ENCODE measurements at places on chromosomes 1 and 21.

DNA sequence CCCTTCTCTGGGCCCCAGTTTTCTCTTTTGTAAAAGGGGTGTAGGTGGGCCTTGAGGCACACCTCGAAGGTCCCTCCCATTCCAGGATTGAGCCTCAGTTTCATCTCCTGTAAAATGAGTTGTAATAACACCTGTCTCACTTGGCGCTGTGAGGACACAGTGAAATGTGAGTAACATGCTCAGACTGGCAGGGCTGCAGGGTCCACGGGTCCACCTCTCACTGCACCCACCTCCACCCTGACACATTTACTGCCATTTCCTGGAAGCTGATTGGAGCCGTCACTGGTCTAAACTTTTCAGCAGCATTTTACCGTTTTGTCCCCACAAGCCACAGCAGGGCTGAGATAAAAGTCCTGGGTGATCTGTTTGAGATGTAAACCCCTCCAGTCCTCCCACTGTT lies 398.0 kb downstream of the PTPRU start:
- no peak for DNase-seq

DNA sequence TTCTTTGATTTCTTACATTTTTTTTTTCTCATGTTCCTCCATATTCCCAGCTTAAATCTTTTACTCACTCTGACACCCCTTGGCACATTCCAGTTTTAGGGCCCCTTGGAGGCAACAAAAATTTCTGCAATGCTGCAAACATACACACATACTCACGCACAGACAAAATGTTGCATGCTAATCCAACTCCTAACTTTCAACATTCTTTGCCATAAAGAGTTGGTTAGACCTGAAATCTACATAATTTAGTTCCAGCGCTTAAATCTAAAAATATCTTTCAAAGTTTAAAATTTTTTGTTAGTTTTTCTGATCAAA lies 103.9 kb downstream of the PTPN14 start:
- no peak for DNase-seq

DNA sequence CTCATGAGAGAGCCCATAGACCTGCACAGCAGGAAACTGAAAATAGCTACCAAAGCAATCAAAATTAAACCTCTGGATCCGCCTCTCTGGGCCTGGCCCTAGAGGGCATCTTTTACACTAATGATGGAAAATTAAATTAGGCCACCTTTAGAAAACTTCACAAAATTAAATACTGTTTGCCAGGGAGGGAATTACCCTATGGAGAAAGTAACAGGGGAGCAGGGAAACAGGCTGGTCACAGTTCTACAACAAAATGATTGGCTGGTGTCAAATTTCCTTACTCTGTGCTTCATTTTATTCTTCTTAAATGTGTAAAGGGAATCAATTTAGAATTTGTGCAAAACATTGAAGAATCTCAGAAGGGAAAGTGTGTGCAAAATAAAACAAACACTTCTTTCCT lies 62.4 kb downstream of the SPATA46 start:
- DNase-seq = no peak

DNA sequence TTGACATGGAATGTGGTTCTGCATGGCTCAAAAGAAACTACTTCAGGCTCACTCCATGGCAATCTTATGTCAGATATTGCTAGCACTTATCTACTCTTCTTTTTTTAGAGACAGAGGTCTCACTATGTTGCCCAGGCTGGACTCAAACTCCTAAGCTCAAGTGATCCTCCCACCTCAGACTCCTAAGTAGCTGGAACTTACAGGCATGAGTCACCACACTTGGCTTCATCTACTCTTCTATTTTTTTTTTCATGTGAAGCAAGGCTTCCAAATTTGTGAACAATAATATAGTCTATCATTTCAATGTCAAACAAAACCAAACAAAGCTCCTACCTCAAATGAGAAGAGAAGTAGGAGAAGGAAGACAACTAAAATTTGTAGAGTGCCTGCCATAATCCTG lies 7.5 kb upstream of the PSEN2 start:
- no peak for DNase-seq

DNA sequence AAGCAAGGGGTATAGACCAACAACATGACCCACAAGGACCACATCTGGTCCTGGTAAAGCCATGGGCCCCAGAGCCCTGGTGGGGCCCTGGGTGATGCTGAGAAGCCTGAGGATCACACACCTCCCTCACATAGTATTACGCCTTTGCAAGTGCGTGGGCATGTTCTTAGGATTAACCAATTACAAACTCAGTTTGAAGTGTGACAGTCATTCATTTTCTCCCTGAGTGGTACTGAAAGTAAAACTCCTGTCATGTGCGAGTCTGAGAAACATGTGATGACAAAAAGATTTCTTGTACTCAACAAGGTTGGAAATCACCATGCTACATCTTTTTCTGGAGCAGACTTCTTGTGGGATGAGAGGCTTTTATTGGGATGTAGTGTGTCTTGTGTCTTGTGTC lies 315.3 kb upstream of the DUSP10 start:
- no peak for DNase-seq

DNA sequence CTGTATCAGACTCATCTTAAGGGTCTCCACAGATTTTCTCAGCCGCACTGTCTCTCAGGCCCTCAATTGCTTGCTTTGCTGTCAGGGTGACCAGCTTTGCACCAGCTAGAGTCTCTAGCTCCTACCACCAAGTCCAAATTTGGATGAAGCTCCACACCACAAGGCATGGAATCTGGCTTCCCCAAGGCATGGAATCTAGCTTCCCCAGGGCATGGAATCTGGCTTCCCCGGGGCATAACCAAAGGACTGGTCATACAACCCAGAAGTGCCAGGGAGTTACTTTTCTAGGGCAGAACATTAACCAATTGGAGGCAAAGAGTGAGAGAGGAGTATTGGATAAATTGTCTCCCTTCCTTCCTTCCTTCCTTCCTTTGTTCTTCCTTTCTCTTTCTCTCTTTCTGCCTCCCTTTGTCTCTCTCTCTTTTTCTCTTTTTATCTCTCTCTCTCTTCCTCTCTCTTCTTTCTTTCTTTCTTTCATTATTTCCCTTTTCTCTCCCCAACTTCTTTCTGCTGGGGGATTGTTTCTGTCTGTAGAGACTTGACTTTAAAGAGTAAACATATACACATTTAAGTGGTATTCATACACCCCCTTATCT lies 76.9 kb upstream of the HAO2 start:
- DNase-seq = no peak

DNA sequence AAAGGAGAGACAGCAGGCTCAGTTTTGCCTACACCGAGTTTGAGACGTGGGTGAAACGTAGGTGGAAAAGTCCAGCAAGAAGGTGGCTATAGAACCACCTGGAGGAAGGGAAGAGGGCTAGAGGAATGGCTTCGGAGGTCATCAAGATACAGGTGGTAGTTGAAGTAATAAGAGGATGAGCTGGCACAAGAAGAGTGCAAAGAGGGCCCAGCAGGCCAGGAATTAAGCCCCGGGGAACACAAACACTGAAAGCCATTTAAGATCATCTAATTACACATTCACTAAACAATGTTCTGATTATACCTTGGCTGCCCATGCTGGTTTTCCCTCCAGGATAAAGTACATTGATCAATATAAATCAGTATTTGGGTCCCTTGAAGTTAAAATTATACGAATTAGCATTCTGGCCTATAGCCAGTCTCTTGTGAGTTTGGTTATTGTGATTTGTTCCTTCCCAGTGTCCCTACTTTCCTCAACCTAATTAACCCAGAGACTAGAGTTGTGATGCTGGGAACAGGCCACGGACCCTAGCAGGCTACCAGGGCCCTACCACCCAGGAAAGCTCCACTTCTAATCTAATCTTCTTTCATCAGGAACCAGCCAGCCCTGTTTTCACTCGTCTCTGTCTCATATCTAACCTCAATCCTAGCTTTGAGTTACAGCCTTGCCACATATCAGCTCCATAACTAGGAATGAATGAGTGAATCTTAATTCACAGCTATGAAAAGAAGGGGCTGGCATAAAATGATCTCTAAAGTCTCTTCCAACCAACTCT lies 26.4 kb upstream of the PPP1R15B start:
- DNase-seq = no peak

- no peak for DNase-seq
Observed at GRCh38 chr21:35491920-35492678, 443.0 kb upstream of the RUNX1 start.

- DNase-seq = no peak
Observed at GRCh38 chr1:41461790-41462679, 22.4 kb downstream of the EDN2 start.

GRCh38 chr1:233446935-233447334 lies 119.4 kb downstream of the MAP3K21 start:
- no peak for DNase-seq

GRCh38 chr1:6179564-6180175 lies 451 bp downstream of the CHD5 start:
- no peak for DNase-seq

DNA sequence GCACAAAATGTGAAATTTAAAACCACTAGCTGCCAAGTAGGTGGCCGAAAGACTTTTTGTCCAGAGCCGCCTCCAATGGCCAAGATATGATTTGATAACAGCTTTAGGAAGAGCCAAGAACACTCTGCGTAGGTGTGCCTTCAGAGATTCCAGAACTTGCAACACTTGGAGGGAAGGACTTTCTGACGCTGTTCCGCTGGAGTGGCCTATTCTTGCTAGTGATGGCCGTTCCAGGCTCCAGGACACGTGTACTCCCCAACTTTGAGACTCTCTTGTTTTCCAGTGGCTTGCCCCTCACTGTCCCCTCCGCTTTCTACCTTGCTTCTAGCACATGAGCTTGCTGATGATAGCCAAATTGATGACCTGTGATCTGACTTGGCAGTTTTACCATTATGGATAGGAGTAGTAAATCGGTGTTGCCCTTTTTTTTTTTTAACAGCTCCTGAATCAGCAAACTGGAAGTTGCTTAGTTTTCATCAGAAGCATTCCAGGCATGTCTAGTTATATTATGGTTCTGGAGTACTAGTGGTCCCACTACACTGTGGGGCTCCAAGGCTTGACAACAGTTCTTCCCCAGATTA lies 1.0 kb downstream of the PRDX6 start:
- DNase-seq = no peak

- DNase-seq = no peak
Observed at GRCh38 chr1:183443466-183443865, 25.3 kb upstream of the NMNAT2 start.

DNA sequence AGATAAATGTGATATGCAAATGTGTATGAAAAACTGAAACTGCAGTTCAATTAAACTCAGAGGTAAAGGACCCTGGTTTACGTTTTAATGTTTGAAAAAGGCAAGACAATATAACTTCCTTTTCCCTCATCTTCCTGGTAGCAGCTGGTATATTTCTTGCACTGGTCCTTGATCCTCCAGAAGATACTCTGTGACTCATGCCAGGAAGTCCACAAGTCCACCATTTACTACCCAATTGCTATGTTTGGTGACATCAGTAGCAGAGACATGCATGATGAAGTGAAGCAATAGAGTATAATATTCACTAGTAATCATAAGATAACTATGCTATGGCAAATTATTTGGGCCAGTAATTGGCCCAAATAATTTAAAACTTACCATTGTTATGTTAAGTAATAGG lies 774.5 kb upstream of the NEGR1 start:
- no peak for DNase-seq

- DNase-seq = no peak
Observed at GRCh38 chr1:154568157-154568815, 708 bp downstream of the CHRNB2 start.

GRCh38 chr1:221076391-221076811 lies 197.2 kb downstream of the HLX start:
- no peak for DNase-seq

- no peak for DNase-seq
Observed at GRCh38 chr1:108685529-108685928, 6.6 kb upstream of the PRPF38B start.

- DNase-seq = peak; percentile 5
Observed at GRCh38 chr1:106889059-106889458, 167.4 kb upstream of the PRMT6 start.

- DNase-seq = no peak
Observed at GRCh38 chr1:224670506-224670905, 54.4 kb downstream of the CNIH3 start.

- DNase-seq = no peak
Observed at GRCh38 chr21:36582271-36582670, 102.3 kb upstream of the CLDN14 start.

DNA sequence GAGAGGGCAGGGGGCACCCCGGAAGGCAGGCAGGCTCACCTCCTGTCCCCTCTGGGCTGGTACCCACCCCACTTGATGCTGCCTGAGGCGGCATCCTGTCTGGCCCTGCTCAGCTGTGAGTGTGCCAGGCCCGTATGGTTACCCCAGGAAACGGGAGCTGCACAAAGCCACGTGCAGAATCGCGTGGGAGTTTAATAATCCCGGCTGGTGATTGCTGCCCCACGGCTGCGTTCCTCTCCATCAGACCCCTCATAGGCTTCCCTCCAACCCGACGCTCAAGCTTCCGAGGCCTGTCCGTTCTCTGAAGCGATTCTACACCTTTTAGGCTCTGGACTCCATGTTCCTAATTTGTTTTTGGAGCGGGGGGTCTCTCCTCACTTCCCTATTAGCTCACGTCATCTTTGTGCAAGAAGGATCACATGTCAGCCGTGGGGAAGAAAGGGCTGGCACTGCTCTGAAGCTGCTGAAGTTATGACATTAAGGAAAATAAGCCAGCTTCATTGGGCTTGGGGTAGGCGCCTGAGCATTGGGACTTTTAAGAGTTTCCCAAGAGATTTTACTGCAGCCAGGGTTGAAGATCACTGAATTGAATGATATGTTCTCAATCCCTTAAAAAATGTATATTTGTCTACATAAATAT lies 1.1 kb upstream of the B3GALT5 start:
- no peak for DNase-seq

DNA sequence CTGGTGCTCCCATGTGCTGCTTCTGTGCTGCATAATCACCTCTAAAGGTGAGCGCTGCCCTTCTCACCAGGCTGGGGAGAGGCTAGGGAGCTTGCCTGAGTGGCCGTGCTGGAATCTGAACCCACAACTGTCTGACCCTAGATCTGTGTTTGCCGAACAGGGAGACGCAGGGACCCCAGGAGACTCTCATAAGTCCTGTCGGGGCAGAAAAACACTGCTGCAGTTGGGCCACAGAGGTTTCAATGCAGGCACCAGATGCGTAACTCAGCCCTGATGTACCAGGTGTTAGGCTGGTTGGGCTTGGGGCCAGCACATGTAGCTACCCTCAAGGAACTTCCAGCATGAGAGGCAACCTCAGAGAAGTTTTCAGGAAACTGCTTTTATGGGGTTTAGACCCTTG lies 49.5 kb upstream of the DMRTB1 start:
- no peak for DNase-seq

DNA sequence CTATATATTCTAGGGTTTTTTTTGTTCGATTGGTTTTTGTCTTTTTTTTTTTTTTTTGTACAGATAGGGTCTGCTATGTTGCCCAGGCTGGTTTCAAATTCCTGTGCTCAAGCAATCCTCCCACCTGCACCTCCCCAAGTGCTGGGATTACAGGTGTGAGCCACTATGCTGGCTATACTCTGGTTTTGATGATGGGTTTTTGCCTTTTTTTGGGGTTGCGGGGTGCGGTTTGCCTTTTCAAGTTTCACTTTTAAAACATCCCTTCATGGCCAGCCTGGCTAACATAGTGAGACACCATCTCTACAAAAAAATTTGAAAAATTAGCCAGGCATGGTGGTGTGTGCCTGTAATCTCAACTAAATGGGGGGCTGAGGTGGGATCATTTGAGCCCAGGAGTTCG lies 10.0 kb downstream of the KDM5B start:
- no peak for DNase-seq

GRCh38 chr1:96837057-96837780 lies 115.6 kb downstream of the PTBP2 start:
- no peak for DNase-seq
